ENCODE measurements at places on chromosomes 7 and 10.

- peak; percentile 14 for DNase-seq
These were observed 353.2 kb upstream of the KLF6 start for GRCh38 chr10:4138146-4138721.

- DNase-seq, result no peak
These were observed 50.0 kb downstream of the ABCC2 start for GRCh38 chr10:99832439-99832838.

- DNase-seq, result peak; percentile 60
These were observed 233.6 kb upstream of the CCDC6 start for GRCh38 chr10:60139798-60140566.

GRCh38 chr10:1737222-1738061, at the start of gene ADARB2:
Gene ADARB2 (minus strand): TSS chr10:1737525.
- DNase-seq, result no peak

DNA sequence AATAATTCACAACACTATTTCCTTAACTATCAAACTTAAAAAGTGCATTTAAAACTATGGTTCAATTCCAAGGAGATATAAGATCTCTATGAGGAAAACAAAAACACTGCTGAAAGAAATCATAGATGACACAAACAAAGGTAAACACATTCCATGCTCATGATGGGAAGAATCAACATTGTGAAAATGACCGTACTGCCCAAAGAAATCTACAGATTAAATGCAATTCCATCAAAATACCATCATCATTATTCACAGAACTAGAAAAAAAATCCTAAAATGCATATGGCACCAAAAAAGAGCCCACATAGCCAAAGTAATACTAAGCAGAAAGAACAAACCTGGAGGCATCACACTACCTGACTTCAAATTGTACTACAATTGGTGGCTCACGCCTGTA, 159.9 kb upstream of the EEPD1 start:
- DNase-seq, result no peak

GRCh38 chr10:124306922-124307371, 111.8 kb downstream of the OAT start:
- DNase-seq, result no peak

GRCh38 chr7:47896809-47897423, 51.4 kb downstream of the PKD1L1 start:
- no peak for DNase-seq

DNA sequence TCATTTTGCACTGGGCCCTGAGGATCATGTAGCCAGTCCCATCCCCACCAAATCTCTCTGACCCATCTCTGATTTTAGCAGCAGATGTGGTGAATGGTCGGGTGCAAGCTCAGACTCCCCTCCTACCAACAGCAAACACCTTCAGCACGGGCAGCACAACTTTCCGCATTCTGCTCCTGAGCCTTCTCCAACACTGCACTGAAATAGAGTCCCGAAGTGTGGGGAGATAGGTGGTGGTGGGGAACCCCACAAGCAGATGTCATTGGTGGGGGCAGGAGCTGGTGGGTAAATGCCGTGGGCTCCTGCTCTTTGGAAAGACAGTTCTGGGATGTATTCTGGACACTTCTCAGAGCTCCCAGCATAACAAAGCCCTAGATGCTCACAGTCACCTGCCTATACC, 9.6 kb upstream of the CTBP2 start:
- DNase-seq, result no peak

DNA sequence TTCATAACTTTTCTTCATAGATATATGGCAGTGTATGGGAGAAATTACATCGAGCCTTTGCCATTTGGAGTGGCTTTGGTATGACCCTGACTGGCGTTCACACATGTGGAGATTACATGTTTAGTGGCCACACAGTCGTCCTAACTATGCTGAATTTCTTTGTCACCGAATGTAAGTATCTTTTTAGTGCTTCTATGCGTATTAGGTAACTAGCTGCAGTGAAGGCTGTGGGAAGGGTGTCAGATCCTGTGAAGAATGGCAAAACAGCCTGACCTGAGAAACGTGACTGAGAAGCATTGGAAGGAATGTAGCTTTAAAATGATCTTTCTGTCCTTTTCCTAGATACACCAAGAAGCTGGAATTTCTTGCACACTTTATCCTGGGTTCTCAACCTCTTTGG, 34.5 kb upstream of the VDAC2 start:
- no peak for DNase-seq

- no peak for DNase-seq
These were observed 774.8 kb upstream of the MBL2 start for GRCh38 chr10:53547364-53547763.

DNA sequence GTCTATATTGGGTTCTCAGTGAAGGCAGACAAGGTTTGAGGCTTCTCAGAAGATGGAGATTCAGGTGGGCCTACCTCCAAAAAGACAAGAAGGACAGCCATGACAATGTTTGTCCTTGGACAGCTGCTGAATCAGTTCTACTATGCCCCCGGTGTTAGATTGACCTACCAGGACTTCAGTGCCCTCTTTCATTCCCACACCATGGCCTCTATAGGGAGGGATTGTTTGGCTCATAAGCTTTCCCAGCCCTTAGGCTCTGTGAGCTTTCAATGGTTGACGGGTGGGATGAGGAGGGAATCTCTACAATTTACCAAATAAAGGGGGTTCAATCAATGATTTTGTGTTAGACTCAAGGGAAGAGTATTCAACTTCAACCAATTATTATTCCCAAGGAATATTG, 23.4 kb upstream of the RAPGEF5 start:
- DNase-seq, result no peak

DNA sequence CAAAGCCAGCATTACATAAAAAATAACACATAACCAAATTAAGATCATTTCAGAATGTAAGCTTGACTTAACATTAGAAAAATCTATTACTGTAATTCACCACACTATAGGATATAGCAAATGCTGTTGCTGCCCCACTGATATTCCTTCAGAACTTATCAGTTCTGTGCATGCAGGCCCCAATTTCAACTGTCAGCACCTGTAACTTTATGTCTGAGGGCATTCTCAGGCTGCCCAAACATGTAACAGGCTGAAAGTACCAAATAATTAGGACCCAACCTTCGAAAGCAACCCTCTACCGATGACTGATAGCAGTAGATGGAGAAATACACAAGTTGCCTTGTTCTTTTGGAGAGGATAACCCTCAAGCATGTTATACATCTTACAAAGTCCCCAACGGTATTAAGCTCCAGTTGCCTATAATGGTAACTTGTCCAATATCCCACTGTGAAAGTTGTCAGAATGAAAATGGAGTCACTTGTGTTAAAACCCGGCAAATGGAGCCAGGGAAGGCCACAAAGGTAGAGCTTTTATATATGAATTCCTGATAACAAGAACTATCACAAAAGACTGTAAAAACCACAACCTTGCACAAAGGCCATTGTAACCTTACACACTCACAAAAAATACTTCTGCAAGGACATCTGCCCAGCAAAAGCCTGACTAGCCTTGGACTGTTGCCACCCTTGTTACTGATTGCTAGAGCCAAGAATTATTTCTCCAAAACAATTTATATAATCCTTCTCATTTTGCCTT, 66.9 kb upstream of the ZNF746 start:
- no peak for DNase-seq

DNA sequence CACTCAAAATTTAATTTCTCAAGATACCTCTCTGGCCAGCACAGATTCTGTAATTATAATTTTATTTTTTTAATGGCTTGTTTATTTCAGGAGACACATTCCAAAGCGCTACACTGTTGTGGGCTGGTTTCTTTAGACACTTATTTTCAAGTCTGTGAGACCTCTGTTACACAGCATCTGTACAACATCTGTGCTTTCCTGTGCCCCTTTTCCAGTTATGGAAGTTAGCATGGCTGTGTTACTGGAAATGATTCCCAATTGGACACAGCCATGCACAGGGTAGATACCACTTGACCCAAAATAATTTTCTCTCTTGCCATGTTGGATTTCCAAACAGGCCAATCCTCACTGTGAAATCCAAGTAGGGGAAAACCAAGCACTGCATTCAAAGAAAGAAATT, 172.3 kb upstream of the ADCY1 start:
- DNase-seq, result no peak

DNA sequence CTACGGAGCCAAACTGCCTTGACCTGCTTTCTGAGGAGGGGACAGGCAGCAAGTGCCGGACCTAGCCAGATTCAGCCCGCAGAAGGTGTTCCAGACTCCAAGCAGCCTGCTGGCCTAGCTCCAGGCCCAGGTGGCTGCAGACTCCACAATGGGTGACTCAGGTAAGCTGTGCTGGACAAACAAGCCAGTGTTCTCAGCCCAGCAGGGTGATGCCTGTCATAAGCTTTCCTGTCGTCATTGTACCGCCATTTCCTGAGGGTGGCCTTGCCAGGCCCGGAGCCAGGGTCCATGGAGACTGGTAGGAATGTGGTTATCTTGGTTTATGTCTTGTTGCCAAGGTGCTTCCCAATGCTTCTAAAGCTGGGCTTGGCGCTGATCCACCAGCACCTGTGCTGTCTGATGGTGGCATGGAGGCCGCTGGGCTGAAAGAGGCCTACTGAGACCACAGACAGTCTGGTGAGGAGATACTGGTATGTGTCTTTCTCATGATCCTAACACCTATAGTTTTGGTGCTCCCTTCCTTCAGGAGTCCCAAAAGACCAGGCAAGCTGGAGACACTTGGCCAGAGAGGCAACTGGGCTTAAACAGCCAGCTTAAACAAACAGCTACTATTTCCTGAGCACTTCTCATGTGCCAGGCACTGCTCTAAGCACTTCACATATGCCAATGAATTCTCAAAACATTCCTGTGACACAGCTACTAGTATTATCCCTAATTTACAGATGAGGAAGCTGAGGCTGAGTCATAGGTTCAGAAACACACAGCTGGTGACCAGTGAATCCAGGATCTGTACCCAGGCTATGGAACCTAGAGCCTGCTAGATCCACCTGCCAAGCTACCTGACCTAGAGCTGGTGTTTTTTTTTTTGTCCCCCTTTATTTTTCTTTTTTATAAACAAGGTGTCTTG, 42.0 kb downstream of the ZC3HC1 start:
- peak; percentile 36 for DNase-seq

- no peak for DNase-seq
These were observed 179.1 kb upstream of the LRRTM3 start for GRCh38 chr10:66746711-66747110.

- no peak for DNase-seq
These were observed 42.4 kb upstream of the ZMYND11 start for GRCh38 chr10:92846-93245.

- peak; percentile 92 for DNase-seq
These were observed 39.8 kb upstream of the ZNF37A start for GRCh38 chr10:38054361-38054797.

- DNase-seq, result no peak
These were observed 41.4 kb upstream of the BET1 start for GRCh38 chr7:94045581-94045980.

DNA sequence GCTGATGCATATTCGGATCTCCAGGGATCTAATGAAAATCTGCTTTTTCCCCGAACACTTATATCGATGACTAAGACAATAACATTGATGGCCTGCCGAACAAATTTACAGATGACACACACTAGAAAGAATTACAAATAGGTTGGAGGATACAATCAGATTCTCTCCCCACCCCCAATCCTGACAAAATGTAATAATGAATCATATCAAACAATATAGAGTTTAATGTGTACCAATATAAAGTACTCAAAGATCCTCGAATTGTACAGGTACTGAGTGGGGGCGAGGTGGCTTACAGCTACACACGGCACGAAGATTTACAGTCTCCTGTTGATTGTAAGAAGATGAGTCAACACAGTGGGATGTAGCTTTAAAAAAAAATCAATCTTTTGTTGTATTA, 182.7 kb upstream of the MKLN1 start:
- DNase-seq, result no peak

GRCh38 chr7:139341776-139342226, 664 bp downstream of the FMC1 start:
- DNase-seq, result no peak

GRCh38 chr10:13183625-13184024, 22.3 kb downstream of the MCM10 start:
- DNase-seq, result no peak

DNA sequence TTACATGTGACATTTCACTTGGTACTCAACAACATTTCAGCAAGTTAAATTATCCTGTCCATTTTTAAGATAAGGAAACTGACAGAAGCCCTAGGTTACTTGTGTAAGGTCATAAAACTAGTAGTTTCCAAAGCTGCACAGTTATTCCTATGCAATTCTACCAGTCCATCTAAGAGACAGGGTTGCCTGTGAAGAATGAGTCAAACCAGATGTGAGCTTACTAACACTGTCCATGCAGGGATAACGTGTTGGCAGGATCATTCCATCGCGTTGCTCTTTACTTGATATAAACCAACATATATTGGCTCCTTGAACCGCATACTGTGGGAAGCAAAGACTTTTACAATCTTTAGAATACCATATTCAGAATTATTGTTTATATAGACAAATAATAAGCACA, 280.9 kb upstream of the HGF start:
- peak; percentile 68 for DNase-seq

DNA sequence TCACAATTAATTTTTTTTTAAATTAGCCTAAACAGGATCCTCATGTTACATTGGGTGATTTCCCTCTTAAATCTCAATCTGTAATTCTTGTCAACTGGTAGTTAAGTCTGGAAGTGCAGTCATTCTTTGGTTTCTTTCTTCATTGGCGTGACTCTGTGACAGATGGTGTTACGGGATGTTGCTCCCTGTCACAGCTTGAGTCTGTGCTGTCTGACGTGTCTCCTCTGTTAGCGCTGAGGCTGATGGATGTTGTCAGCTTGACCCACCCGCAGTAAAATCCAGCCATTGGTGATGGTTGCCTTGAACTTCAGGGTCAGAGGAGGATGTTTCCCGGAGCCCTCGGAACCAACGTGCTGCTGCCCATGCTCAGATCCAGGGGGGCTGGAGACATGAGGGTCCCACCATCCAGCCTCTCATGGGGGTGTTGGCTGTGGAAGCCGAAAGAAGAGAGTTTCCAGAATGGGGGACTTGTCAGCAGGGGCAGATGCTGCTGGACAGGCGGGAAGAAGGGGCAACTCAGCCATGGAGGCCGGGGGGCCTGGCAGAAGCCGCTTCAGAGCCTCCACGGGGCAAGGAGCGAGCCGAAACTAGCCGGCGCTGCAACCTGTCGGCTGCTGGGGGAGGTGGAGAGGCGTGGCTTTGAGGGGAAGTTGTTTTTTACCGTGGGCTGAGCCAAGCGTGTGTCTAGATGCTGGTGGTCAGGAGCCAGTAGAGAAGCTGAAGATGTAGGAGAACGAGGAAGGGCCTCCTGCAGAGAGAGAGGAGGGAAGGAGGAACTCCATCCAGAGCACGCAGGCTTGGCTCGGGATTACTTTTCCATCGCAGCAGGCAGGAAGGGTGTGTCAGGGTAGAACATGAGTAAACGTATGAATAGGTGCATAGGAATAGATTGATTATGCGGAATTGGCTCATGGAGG, 3.5 kb downstream of the SUN1 start:
- no peak for DNase-seq
